ENCODE measurements at places on chromosomes 16 and 17.

- no peak for DNase-seq
Observed at GRCh38 chr17:6350806-6351205, 84.1 kb downstream of the AIPL1 start.

DNA sequence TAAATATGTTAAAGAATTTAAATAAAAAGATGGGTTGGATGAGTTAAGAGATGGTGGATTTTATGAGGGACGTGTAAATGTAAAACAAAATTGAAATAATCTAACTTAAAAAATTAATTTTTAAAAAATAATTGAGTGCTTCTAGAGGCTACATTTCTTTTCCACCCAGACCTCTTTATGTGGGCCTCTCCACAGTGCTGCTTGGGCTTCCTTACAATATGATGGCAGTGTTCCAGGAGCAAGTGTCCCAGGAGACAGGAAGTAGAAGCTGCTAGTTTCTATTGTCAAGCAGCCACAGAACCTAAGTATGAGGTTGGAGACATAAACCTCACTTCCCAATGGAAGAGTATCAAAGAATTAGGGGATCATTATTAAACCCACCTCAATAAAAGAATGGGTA is 205.7 kb upstream of the CPHXL start:
- no peak for DNase-seq

DNA sequence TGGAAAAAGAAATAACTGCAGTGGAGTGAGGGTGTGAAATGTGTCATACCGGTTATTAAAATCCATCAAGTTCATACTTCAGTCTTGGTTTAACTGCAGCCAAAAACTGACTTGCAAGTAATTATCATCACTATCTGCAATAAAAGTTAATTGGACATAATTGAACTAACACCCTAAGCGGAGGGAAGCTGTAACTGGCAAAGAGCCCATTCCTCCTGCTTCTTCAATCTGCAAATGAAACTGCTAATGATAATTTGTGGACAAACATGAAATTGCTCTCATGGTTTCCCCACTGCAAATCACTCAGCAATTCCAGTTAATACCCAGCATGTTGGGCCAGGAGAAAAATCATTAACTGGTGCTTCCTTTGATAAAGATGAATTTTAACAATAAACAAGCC is 46.5 kb downstream of the FAM222B start:
- DNase-seq, result no peak

DNA sequence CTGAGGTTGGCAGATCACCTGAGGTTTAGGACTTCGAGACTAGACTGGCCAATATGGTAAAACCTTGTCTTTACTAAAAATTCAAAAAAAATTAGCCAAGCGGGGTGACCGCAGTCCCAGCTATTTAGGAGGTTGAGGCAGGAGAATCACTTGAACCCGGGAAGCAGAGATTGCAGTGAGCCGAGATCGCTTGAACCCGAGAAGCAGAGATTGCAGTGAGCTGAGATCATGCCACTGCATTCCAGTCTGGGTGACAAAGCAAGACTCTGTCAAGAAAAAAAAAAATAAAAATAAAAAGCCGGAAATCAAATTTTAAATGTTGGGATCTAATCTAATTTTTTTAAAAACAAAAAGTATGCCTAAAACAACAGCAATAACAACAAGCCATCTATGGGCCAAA is 56.3 kb downstream of the ABCC1 start:
- DNase-seq, result no peak

DNA sequence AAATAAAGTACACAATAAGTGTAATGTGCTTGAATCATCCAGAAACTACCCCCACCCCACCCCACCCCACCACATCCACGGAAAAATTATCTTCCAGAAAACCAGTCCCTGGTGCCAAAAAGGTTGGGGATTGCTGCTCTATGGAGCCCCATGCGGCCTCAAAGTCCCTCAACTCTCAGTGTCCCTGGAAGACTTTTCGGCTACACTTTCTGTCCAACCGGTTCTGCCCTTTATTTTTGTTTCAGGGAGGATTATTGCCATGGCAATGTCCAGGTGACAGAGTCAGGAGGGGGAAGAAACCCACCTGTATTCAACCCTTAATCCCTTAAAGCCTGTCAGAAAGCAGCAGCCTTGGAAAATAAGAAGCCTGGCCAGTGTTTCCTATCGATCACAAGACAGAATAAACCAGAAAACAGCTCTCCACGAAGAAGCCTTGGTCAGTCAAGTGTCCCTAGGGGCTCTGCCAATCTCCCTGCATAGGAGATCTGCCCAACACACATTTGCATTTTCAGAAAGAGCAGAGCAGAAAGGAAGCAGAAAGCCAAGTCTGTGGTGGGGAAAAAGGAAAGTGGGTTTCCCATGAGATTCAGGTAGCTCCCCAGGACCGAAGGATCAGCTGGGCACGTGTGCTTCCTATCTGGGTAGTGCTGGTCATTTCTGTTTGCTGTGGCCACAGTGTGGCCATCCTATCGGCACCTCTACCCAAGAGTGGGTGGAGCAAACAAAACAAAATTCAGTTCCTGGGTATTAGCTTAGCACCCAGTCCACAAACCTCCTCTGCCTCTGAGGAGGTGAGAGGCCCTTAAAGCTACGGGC is 342.7 kb downstream of the SOX9 start:
- DNase-seq, result no peak

DNA sequence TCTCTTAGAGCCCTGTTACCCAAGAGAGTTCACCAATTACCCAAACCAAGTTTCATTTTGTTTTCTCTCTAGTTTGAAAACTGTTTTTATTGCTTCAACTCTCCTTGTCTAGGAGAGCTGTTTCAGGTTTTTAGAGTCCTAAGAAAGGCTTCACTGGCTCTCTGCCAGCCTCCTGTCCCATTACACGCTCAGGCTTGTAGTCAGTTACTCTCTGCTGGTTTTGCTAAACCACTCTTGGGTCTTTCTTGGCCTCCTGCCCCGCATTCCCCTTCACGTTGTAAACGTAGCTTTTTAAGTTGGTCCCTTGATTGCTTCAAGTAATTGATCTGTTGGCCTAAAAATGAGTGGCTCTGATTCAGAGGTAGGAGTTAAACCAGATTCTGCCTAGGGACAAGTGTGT is 529.1 kb downstream of the MAF start:
- no peak for DNase-seq

DNA sequence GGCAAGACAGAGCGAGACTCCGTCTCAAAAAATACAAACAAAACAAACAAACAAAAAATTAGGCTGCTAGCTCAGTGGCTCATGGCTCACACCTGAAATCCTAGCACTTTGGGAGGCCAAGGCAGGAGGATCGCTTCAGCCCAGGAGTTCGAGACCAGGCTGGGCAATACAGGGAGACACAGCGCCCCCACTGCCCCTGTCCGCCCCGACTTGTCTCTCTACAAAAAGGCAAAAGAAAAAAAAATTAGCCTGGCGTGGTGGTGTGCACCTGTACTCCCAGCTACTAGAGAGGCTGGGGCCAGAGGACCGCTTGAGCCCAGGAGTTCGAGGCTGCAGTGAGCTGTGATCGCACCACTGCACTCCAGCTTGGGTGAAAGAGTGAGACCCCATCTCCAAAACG is 531 bp upstream of the CDH1 start:
- DNase-seq, result no peak

GRCh38 chr17:266701-267667 is 85.5 kb upstream of the DOC2B start:
- DNase-seq, result no peak

DNA sequence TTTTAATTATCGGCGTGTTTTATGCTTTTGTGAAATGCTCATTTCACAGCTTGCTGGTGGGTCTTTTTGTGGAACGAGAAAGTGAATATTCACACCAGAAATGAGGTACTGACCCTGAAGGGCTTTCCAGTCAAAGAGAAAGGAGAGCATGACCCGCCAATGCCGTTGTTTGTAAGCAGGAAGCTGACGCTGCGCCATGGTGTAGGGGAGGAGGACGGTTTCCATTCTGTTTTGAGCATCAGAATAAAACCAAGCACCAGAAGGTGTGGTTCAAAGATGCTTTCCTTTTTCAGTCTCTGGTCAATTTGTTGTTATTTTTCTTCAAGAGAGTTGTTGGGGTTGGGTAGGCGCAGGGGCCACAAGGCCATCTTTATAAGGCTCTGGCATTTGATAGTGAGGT is 669.3 kb downstream of the WWOX start:
- no peak for DNase-seq

DNA sequence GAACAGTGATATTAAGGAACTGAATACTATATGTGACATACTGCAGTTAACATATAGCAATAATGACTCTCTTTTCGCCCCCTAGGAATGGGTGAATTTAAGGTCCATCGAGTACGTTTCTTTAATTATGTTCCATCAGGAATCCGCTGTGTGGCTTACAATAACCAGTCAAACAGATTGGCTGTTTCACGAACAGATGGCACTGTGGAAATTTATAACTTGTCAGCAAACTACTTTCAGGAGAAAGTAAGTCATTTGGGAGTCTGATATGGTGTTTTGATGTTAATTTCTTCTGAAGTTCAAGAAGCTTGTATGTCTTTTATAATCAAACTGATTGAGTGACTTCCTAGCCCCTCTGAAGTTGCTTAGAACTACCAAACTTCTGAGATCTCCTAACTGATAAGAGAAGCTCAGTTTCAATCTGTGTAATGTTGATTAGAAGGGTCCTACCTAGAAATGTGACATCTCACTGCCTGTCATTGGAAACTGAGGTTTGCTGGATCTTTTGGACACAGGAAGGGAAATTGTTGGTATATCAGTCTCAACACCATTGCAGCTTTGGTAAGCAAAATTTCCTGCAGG is 1.0 kb downstream of the UTP4 start:
- DNase-seq, result no peak

GRCh38 chr17:40351359-40352236 is 12.9 kb downstream of the GJD3 start:
- DNase-seq, result no peak

DNA sequence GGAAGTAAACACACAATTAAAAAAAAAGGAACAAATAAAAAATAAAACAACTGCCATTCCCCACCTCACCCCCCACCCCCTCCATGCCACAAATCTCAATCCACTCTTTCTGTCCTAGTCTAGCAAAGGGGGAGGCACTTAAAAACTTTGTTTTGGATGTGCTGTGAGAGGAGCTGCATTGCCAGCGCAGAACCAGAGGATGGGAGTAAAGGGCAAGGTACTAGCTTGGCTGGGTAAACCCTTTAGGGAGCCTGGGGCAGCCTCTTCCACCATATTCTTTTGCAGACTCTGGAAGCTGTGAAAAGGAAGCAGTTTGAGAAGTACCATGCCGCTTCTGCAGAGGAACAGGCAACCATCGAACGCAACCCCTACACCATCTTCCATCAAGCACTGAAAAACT is 1.4 kb downstream of the MRPS7 start:
- no peak for DNase-seq

GRCh38 chr17:57313097-57313835 is 56.9 kb downstream of the MSI2 start:
- no peak for DNase-seq
